ENCODE measurements at places on chromosomes 7 and 10.

DNA sequence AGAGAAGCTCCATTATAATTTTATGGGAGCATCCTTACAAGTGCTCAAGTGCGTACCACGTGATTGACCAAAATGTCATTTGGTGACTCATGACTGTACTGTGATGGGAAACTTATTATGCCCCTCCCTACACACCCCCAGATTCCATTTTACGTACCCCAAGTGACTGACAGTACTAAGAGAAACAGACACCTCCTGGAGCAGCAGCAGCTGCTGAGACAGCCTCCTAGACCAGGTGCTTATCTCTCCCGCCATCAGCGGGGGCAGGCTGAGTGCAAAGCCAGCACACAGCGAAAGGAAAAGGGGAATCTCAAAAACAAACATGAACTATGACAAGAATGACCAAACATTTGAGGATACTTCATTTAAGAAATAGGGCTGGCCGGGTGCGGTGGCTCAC, 4.2 kb upstream of the ADAM12 start:
- DNase-seq = peak; percentile 11

DNA sequence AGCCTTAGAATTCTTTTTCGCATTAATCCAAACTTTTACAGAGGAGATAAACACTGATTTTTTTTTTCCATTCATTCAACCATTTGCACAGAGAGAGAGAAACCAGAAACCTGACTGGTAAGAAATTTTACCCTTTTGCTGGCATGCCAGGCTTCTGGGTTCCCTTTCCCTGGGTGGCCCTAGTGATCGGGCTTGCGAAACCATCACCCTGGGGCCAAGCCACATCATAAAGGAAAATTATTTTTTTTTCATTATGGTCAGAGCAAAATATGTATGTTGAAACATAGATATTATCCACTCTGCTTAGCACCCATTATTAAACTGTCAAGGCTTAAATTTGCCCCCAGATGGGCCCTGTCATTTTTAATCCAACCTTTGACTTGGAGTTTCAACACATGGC, 55.4 kb upstream of the INHBA start:
- DNase-seq = no peak

DNA sequence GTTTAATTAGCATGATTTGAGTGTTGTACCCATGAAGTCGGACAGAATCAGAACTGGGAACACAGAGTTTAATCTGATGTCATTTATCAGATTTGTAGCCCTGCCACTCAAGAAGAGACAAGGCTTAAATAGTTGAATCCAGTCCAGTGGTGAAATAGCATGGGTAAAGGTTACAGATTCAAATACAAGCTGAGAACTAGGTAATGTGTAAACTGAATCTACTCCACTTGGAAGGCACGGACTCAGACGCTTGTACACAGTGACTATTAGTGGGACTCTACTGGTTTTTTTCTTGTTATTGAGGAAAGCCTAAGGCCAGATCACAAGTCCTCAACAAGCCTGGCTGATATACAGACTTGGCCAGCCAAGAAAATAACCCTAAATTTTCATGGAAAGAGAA, 142.9 kb downstream of the CTTNBP2 start:
- no peak for DNase-seq

GRCh38 chr10:62046522-62047227, 145.2 kb downstream of the ARID5B start:
- DNase-seq = no peak

DNA sequence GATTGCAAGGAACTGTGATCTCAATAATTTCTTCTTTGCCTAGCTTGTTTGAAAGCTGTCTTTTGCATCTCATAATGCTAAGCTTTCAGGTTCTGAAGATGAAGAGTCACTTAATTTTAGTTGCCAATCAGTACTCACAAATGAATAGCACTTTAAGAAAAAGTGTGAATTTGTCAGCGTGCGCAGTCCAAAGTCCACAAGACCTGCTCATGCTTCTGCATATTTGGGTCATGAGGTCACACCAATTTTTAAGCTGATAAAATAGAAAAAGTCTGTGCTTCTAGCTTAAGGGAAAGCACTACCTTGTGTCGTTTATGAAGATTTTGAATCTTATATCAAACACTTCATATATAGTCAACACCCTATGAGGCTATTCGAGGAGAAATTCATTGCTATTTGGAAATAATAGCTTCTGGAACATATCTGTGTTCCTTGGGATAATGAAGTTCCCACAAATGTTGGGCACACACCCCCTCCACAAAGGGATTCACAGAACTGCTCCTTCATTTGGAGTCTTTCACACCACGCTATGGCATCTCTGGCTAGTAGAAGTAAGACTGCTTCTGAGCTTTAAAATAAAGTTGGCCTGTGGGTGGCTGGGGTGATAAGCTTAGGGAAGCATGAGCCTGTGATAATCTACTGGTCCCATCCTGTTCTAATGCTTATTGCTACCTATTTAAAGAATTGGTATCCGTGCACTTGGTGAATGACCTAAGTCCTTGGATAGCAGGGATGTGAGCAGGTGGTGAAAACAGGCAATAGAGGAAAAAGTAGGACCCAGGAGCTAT, 33.3 kb downstream of the A1CF start:
- DNase-seq = no peak

DNA sequence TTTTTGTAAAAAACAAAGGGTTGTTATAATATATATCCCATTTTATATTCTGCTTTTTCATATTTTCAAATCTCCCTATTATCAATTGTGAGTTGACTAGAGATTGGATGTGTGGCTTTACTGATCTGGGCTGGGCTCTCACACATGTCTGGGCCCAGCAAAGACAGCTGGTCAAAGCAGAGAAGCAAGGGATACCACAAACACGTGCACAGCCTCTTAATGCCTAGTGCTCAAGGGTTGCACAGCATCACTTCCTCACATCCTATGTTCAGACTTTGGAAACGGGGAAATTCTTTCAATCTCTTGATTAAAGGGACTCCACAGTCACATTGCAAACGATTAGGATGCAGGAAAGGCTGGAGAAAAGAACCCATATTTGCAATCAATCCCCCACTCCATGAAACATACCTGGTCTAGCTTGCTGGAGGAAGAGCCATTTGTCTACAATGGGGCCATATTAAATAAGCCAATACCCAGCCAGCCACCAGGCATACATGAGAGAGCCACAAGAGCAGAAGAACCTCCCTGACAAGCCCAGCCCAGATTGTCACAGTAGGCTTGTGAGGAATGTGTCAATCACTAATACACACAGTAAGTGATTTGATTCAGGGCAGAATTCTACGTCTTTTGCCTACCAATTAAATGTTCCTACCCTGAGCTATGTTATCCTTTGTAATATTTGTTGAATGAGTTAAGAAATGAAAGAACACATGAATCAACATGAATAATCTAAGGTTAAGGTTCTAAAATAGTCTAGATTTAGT, 431.2 kb downstream of the TNS3 start:
- no peak for DNase-seq

Measured in NCI-H146 (cell line).